ENCODE measurements at places on chromosomes 2 and 18.

DNA sequence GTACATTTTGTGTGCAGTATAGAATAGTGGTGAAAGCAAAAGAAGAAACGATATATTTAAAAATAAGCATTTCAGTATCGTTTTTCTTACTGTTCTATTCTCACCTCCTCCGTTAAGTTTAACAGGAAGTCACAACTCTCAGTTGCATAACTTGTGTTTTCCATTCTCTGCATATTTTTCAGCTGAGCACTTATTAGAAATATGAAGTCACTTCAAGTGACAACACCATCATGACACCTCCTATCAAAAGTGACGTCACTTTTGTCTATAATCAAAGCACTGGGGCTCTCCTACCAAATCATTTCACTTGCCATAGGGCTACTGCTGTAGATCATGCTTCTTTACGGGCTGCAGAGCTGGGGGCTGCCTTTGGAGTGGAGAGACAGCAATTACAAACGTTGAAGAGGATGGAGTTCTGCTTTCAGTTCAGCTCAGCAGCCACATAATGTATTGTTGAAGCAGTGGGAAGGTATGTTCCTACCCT lies 36.3 kb downstream of the STAT4 start:
- no peak for DNase-seq

DNA sequence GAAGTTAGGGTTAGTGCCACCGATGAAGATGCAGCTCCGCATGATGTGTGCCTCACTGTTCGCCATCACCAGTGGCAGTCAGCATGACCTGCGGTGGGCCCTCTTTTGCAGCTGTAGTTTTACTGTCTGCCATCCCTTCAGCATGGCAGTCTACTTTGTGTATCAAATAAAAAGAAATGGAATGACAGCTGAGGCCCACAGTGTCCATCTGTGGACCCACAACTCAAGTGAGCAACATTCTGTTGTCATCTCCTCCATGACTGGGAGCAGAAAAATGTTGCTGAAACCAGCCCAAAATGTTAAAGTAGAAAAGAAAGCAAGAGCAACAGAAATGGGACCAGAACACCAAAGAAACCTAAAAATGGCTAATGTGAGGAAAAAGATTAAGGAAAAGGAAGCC lies 128.7 kb downstream of the MEP1B start:
- DNase-seq: no peak

- DNase-seq: no peak
Observed at GRCh38 chr18:41071826-41072225, 883.2 kb upstream of the PIK3C3 start.

DNA sequence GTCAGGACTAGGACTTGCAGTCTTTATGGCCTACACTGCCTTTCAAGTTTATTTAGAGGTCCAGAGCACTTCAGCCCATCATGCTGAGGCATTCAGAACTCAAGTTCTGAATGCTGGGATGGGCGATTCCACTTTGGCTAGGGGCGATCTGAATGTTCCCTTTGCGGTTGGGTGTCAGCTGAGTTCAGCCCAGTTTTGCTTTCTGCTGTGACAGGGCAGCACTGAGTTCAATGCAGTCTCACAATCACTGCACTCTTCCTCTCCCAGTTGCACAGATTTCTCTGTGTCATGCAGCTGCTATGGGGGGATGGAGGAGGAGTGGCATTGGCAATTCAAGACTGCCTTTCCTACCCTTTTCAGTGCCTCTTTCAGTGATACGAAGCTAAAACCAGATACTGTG lies 1232.0 kb upstream of the FAM98A start:
- DNase-seq: no peak

- peak; percentile 61 for DNase-seq
Observed at GRCh38 chr18:12934454-12935071, 13.2 kb upstream of the SEH1L start.

DNA sequence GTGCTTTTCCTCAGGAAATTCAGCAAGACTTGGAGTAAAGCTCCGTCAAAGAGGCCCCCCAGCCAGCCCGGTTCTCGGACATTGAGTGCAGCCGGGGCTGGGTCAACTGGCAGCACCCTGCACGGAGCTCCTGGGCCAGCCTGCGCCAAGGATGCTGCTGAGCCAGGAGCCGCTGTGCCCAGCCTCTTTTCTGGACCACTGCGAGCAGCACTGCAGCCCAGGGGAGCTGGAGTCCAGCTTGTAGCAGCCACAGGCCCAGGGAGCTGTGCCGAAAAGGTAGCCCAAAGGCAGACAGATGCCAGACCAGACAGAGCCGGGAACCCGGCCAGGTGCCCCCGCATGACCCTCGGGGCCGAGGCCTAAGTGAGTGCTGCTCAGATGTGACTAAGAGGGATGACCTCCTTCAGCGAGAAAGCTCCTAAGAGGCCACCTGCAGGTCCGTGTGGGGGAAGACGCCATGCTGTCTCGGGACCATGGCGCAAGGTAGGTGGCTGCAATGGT lies 7.3 kb downstream of the CLHC1 start:
- no peak for DNase-seq

DNA sequence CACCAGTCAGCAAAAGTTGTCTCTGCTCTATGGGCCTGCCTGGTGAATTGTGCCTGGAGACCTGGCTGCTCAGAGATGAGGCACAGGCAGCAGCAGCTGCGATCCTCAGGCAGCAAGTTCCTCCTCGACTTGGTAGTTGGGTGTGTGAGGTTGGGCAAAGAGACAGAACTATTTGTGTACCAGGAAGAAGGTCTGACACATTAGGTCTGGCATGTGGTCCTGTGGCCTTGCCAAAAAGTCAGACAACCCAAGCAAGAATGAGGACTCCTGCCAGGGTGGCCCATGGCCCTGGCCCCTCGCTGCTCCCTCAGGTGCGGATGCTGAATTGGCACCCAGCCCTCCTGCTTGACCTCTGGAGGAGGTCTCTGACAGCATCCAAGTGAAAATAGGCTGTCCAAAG lies 192.7 kb downstream of the DYSF start:
- no peak for DNase-seq

- DNase-seq: no peak
Observed at GRCh38 chr2:40032650-40033319, 253.7 kb upstream of the THUMPD2 start.

- DNase-seq: no peak
Observed at GRCh38 chr2:176395273-176395854, 126.1 kb downstream of the MTX2 start.

GRCh38 chr18:3037423-3037915 lies 24.5 kb upstream of the LPIN2 start:
- no peak for DNase-seq

GRCh38 chr2:238004077-238004830 lies 37.4 kb downstream of the UBE2F start:
- no peak for DNase-seq

GRCh38 chr2:138269765-138270164 lies 231.8 kb upstream of the SPOPL start:
- DNase-seq: no peak

GRCh38 chr2:134173338-134174016 lies 80.4 kb upstream of the MGAT5 start:
- no peak for DNase-seq

- DNase-seq: no peak
Observed at GRCh38 chr2:68579689-68580088, 63.7 kb upstream of the PROKR1 start.

DNA sequence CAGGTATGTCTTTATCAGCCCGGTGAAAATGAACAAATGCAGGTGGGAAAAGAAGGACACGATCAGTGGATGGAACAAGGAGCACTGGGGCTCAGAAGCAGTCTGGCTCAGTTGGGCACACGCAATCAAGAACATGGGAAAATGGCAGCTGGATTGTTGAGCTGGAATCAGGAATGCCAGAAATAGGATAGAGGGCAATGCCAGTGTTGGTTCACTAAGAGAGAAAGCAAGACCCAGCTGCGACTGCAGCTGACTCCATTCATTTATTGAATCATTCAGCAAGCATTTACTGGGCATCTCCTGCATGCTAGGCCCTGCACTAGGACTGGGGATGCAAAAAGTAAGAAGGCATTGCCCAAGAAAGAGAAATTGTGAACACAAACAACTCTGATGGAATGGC lies 13.6 kb upstream of the TTR start:
- no peak for DNase-seq

DNA sequence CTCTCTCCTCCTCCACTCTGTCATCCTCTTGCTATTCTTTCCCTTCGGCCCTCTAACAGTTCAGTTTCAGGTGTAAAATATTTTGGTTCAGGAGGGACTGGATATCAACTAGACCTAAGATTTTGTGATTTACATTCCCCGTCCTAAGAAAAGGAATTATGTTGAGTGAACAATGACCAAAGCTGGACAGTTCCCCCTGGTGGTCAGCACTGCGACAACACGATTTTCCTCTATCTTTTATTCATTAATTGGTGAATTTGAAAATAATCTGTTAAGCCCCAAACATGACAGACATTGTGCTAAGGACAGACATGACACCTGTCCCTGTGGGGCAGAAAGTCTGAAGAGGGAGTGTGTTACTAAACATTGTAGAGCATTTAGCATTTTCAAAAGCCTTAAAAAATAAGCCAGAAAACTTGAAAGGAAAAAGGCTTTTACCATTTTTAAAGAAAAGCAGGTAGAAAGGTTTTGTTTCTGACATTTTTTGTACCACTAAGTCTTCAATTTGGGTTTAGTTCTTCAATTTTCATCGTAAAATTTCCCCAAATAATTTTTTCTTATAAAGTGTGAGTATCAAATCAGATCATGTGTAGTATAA lies 28.4 kb upstream of the GTF2A1L start:
- no peak for DNase-seq

DNA sequence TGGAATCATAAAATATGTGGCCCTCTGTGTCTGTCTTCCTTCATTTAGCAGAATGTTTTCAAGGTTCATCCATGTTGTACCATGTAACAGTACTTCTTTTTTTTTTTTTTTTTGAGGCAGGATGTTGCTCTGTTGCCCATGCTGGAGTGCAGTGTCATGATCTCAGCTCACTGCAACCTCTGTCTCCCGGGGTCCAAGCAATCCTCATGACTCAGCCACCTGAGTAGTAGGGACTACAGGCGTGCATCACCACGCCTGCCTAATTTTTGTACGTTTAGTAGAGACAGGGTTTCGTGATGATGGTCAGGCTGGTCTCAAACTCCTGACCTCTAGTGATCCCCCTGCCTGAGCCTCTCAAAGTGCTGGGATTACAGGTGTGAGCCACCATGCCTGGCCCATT lies 31.2 kb downstream of the RAB1A start:
- no peak for DNase-seq

GRCh38 chr2:230586328-230586982 lies 126.2 kb upstream of the CAB39 start:
- no peak for DNase-seq

DNA sequence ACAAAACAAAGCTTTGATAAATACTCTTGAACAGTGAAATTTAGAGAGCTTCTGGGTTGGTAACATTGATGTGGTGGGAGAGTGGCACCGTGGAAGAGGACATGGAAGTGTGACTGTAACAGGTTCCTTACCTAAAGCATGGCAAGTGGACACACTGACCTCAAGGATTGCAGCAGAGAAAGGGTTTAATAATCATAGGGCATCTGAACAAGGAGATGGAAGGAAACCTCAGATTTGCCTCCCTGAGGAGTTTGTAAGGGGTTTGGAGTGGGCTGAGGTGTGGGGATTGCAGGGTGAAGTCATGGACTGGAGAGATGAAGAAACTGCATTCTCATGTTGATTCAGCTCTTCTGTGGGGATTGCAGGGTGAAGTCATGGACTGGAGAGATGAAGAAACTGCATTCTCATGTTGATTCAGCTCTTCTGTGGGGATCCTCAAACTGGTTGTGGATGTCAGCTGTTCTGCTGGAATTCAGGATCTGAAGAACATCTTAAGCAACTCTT lies 83.8 kb upstream of the TLK1 start:
- DNase-seq: no peak

GRCh38 chr2:168137510-168138180 lies 109.8 kb downstream of the STK39 start:
- DNase-seq: no peak

DNA sequence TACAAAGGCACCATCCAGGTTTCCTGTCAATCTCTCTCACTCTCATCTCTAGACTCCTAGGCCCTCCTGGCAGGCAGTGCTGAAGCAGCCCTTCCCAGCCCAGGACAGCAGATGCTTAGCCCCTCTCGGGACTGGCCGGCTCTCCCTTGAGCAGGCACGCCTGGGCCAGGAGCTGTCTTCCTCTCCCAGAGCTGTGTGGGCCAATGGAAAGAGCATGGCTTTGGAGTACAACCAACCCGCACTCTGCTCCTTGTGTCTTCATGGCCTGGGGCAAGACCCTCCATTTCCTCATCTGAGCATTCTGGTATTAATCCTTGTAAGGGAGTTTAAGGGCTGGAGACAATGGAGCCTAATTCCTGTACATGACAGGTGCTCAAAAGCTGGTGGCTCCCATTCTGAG lies 97.2 kb downstream of the CAPN13 start:
- DNase-seq: no peak

- DNase-seq: no peak
Observed at GRCh38 chr2:221304916-221305315, 267.2 kb downstream of the EPHA4 start.

GRCh38 chr2:239756790-239757760 lies 268.1 kb downstream of the NDUFA10 start:
- DNase-seq: no peak

DNA sequence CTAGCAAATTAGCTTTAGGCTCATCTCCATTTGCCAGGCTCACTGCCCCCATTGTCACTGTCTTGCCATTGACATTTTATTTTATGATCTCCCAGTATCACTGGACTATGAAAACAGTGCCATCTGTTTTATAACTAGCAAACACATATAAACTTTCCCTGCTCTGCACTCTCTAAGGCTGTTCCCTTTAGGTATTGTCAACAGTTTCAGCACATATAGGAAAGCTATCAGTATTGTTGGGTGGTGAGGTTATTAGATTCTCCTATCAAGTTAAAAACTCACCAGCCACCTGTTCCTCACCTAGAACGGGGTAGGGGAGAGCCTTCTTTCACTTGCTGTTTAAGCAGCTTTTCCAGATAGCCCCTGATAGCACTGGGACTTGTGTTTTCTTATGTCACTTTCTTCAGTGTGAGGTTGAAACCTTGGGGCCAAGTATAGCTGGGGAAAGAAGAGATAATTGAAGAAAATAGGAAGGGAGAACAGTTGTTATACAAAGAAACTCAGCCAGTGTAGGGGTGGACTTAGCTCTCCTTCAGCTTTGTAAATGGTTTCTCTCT lies 32.5 kb downstream of the CFLAR start:
- no peak for DNase-seq

DNA sequence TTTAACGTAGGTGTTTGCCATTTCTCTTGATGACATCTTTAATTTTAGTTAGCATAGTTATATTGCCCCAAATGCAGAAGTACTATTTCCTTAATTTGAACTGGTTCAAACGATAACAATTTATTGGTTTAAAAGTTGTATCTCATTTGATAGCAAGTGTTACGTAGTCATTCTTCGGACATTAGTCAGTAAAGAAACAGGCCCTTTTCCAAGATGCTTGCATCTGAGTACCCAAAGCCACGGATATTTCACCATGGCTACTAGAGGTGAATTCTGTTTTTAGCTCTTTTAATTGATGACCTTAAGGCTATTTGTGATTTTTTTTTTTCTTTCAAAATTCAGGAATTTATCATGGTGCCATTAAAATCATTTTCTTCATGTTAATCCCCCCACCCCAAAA lies 32.1 kb downstream of the GLS start:
- no peak for DNase-seq

DNA sequence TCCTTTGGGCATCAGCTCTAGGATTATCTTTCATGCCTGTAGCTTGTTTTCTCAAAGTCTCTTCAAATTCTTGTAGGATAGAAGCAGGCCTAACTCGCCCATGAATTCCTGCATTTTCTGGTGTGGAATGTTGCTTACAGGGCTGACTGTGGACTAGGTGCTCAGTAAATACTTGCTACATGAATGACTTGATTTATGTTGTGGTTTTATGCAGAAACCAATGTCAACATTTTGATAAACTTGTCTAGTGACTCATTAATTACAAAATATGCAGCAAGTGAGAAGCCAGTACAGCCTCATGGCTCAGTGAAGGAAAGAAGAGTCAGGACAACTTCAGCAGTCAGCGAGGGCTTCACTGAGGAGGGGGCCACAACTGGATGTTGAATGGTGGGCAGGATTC lies 110.6 kb upstream of the SIX2 start:
- no peak for DNase-seq
